Kidney glomerular epithelial cell (primary cell): ENCODE measurements at places on chromosomes 6 and 20.

DNA sequence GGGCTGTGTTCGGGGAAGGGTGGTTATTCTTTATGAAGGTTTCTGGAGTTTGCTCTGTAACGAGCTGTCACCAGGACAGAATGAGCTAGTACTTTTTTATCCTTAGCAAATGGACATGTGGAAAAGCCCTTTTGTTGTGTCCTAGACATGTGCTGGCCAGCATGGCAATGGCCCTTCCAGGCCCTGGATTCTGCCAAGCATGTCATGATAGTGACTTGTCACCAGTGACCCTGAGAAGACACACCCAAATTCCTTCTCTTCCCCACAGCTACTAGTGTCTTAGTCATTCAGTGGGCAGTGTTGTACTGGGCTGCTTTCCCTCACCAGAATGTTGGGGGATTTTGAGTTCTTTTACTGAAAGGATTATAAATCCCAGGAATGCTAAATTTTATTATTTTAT lies 74.0 kb upstream of the XRN2 start:
- no peak for DNase-seq

DNA sequence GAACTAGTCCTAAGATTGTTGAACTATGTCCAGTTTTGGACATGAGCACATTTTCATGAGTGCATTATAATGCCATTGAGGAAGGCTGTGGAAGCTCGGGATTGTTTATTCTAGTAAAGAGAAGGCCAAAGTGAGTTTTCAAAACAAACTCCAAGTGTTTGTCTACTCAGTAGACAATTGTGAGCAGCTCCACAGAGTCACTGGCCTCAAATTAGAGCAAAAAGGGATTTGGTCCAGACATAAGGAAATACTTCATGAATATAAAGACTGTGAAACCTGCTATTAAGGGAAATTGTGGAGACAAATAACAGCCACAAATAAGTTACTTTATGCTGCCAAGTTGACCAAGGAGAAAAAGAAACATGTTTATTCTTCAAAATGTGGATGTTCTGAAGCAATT lies 42.6 kb upstream of the PREP start:
- no peak for DNase-seq

GRCh38 chr20:25039697-25040437 lies 18.1 kb downstream of the ACSS1 start:
- no peak for DNase-seq

- no peak for DNase-seq
These were observed 26.1 kb upstream of the ADTRP start for GRCh38 chr6:11804701-11805100.

DNA sequence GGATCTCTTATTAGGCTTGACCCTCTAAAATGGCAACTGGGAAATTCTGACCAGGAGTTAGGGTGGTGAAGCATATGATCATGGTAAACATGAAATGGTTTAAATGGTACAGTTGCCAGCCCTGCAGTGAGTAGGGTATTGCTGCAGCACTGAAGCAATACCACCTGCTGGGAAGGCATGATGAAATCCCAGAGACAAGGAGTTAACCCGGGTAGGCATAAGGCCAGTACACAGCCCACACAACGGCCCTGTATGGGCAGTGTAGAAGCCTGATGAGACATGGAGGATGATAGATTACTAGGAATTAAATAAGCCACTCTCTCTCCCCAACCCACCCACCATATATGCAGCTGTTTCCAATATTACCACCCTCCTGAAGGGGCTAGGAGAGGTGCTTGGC lies 197.4 kb upstream of the MOCS1 start:
- DNase-seq = no peak

- DNase-seq = peak; percentile 88
These were observed 50.0 kb downstream of the DCDC2 start for GRCh38 chr6:24307881-24308280.

- peak; percentile 95 for DNase-seq
These were observed 172.4 kb downstream of the PLCB4 start for GRCh38 chr20:9241232-9241692.

DNA sequence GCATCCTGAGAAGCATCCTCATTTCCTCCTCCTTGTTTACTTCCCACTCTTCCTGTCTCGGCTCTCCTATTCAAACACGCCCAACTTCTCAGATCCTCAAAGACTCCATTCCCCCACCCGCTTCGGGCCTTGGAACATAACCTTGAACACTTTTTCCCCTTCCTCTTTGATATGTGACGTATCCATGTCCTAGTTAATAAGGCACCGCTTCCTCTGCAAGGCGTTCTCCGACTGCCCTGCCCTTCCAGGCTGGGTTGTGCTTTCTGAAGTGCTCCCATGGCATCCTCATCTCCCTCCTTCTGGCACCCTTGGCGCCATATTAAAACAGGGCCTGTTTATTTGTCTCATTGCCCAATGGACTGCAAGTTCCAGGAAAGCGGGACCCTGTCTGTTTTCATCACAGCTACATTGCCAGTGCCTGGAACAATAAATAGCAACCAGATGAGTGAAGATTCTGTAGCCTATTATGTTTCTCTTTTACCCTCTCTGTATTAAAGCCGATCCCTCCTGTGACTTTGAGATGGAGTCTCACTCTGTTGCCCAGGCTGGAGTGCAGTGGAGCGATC lies 115.3 kb upstream of the TRAF3IP2 start:
- no peak for DNase-seq

DNA sequence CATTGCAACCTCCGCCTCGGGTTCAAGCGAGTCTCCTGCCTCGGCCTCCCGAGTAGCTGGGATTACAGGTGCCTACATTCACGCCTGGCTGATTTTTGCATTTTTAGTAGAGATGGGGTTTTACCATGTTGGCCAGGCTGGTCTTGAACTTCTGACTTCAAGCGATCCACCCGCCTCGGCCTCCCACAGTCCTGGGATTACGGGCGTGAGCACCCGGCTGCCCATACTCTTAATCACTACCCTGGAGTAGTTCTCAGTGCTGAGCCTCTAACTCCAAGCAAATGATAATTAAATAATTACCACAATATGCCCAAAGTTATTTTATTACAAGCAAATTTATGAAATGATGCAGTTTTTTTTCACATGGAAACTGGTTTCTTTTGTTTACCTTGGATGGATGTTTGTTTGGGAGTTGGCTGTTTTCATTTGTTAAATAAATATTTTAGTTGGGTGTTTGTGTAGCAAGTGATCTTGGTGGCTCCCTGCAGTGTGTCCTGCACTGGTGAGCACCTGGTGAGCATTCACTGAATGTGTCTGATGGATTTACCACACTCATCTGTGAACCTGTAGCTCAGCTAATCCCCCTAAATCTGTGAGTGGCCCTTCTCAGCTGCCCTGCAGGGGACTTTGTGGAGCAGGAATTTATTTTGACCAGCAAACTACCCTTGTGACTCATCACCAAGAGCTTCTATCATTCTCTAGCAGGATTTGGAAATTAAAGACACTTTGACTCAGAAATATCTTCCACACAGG lies 36.9 kb downstream of the UTRN start:
- DNase-seq = no peak

- DNase-seq = no peak
These were observed 11.1 kb downstream of the RRAGD start for GRCh38 chr6:89400912-89401399.

DNA sequence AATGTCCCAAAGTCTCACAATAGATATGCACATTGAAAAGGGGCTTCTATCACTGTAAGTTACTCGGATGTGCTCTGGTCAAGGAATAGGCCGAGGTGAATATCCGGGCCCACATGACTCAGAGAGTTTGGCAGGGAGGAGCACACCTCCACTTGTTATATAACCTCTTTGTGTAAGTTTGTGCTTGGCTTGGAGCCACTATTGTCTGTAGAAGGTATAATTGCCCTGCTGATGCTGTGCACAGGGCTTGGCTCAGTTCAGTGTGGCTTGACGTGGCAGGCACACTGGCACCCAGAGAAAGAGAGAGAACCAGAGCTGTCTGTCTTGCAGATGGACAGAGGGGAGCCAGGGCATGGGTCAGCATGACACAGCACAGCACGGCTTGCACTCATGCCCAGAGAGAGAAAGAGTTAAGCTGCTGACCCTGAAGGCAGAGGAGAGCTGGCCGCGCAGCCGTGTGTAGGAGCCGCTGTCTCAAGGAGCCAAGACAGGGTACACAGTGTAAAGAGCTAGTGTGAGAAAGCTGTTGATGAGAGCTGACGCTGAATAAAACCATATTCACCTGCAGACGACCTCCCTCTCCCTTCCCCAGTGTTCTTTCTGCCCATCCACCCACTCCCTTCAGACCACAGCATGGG lies 482.5 kb downstream of the C6orf118 start:
- no peak for DNase-seq

DNA sequence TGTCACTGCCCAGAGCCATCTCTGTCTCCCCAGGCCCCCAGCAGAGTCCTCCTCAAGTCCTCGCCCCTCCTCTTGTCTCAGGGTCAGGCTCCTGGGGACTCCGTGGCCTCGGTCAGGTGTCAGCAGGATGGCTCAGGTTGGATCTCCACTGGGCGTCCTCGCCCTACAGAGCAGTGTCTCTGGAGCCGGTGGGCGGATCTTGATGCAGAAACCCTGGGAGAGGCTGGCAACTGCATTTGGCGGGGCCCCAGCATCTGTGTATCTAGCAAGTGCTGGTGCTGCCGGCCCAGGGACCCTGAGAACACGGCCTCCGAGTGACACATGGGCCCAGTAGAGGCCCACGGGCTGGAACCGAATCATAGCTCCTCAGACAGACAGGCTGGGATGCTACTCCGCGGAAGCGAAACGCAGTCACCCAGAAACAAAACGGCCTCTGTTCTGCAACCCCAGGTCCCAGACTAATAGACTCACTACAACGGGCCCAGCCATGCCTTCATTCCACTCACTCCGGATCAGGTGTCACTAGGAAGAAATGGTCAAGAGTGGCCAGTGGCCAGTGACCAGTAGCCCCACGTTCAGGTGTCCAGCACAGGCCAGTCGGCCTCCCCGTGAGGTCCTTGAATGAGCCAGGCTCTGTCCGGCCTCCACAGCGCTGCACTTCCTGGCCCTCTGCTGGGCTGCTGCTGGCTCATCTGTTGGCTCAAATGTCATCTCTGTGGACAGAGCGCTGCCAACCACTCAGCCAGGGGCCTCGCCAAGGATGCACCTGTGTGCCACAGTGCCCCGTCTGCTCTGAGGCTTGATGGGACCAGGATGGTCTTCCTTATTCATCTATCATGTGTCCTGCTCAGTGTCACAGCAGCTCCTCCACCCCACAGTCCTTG lies 12.6 kb upstream of the FRMD1 start:
- no peak for DNase-seq

DNA sequence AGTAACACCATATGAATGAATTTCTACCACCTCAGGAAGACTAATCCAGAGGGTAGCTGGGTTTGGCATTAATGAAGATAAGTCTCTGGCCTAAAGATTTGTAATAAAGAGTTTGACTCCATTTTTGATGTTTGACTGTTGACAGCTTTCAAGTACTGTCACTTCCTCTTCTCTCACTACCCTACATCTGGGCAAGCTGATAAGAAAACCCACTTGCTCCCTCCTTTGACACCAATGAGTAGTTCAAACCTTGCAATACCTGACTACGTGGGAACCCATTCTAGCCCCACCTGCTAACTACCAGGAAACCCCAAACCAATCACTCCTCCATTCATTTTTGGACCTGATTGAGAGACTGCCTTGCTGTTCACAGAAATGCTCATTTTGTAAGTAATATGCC lies 621.5 kb downstream of the TENT5A start:
- no peak for DNase-seq

DNA sequence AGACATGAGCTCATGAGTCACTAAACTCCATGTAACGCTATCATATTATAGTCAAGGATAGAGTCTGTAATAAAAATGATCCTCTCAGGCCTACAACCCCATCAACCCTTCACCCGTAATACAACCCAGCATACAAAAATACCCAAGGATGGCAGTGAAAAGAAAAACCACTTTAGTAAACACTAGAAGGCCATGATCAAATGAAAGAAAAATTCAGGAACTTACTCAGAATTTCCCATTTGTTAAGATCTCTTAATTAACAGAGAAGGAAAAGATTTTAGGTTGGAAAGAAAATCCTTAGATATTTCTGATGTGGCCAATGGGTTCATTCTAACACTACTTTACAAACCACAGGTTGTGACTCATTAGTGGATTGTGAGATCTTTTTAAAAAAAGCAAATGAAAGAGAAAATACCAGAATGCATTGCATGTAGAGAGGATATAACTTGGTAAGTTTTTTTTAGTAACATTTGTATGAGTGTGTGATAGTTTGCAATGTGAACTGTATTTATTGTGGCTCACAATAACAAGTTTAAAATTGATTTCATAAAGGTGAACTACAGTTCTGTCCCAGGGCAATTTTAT lies 8.0 kb upstream of the UBE2J1 start:
- DNase-seq = peak; percentile 63

DNA sequence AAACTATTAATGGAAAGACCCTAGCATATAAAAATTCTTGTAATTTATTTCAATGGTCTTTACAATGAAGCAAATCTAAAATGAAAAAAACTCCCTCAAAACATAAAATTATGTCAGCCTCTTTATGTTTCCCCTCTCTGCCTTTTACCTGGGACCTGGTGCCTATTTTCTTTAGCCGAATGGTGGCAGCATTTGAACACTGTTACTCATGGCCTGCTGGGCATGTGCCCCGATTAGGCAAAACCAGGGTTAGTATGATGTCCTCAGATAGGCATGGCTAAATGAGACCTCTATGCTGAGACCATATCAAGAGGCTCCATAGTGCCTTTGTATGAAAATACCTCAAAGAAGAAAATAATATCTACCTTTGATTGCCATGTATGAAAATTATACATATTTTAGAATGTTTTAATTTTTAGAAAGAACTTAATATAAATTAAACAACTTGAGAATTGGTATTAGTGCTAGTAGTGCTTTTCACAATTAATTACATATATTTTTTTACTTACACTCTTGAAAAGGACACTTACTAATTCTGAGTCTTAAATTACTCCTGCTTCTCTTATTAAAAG lies 22.5 kb upstream of the C6orf58 start:
- no peak for DNase-seq

- DNase-seq = no peak
These were observed 1567.8 kb upstream of the DEFB115 start for GRCh38 chr20:29689411-29690225.

GRCh38 chr6:1481286-1481685 lies 91.9 kb downstream of the FOXF2 start:
- peak; percentile 80 for DNase-seq

DNA sequence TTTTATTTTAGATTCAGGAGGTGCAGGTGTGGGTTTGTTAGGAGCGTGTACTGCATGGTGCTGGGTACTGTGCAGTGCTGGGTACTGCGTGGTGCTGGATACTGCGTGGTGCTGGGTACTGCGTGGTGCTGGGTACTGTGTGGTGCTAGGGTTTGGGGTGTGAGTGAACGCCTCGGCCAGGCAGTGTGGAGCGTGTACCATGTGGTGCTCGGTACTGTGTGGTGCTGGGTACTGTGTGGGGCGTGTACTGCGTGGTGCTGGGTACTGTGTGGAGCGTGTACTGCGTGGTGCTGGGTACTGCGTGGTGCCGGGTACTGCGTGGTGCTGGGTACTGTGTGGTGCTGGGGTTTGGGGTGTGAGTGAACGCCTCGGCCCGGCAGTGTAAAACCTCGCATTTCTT lies 62.9 kb downstream of the WDR27 start:
- DNase-seq = no peak

- no peak for DNase-seq
These were observed 148.3 kb downstream of the RFX6 start for GRCh38 chr6:117025310-117025709.

GRCh38 chr20:1955217-1955616 lies 38.6 kb downstream of the PDYN start:
- DNase-seq = no peak

GRCh38 chr6:114267897-114268296 lies 74.9 kb downstream of the HS3ST5 start:
- no peak for DNase-seq

- DNase-seq = no peak
These were observed 27.8 kb upstream of the SRPK1 start for GRCh38 chr6:35948725-35949124.

GRCh38 chr6:98711380-98711779 lies 123.0 kb upstream of the POU3F2 start:
- DNase-seq = no peak
